DMS79 (cell line): ENCODE measurements at places on chromosomes 4 and X.

GRCh38 chr4:83318666-83319065, 16.0 kb downstream of the HPSE start:
- no peak for DNase-seq

DNA sequence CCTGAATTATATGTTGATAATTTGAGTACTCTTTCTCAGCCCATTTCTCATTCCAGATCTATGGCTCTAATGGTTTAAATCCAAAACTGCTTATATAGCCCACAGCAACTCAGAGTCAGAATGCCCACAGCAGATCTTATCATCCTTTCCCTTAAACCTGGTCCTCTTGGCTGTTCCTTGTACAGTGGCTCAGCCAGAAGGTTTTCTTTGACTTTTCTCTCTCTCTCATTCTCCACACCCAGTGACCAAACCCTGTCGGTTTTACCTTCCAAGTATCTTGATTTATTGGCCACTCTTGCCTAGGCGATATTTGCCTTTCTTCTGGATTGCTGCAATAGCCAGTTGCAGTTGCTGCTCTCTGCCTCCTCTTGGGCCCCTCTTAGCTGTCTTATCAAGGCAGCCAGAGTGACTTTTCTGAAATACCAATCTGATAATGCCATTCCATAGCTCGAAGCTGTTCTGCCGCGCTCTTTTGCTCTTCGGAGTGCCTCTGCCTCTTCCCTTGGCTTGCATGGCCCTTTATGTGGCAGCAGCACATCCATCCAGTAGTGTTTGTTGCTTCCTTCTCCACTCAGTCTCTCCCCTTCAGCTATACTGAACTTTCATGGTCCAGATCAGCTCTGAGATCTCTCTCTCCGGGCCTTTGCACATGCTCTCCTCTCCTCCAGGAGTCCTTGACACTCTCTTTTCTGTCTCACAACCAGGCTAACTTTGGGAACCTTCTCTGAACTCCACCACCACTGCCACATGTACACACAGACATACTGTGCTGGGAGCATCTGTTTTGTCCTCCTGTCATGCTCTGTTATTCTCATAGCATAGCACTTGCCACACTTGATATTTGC, 11.8 kb downstream of the GAB1 start:
- DNase-seq = no peak

GRCh38 chrX:134683351-134684005, 25.2 kb upstream of the PLAC1 start:
- DNase-seq = peak; percentile 6

GRCh38 chr4:25857403-25857802, 5.4 kb downstream of the SEL1L3 start:
- DNase-seq = no peak

DNA sequence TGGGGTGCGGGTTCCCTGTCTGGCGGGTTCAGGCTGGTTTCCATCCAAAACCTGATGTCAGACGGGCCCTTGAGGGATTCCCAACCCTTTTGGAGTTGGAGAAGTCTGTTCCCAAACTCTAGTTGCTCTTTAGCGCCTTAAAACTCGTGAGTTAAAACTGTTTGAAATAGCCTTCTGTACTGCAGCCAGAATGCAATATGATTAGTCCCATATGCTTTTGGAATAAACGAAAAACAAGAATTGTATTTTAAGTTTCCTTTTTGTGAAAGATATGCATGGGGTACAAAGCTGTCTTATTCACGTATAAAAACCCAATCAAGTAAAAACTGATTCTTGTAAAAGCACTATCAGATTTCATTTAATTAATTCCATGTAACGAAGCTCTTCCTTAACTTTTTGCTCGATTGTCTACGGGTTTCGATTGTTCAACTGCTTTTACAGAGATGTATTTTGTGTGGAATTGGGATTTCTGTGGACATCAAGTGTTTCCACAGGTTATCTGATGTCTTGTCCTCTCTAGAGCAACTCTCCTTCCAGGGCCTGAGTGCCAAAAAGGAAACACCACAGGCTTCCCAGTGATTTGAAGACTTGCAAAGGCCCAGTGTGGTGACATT, 49.5 kb downstream of the CLDN34 start:
- DNase-seq = no peak

DNA sequence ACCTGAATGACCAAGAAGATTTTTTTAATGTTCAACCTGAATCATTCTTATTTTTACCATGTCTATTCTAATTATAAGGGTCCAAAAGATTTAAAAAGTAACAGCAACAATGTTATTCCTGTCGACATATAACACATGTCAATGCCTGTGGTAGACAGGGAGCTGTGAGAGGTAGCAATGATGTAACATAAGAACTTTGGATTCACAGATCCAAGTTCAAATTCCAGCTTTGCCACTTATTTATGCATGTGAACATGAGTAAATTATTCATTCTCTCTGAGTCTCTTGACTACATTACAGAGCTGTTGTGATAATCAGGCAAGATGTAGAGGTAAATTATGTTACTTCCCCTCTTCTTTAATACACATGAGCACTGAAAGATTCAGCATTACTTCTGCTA, 54.5 kb downstream of the KLHL8 start:
- DNase-seq = no peak

DNA sequence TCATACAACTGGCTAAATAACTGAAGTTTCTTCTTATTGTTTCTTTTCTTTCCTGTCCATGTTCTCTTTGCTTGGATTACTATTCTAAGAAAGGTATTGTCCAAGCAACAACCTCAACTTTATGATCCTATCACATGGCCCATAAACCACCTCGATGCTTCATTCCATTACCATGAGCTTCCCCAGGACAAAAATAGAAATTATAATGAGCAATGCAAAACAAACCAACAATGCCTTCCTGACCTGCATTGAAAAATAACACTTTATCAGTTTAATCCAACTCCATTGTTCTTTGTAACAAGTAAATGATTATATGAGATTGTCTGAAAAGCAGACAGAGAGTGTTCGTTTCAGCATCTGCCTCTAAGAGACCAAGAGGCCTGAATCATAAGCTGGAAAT, 148.8 kb downstream of the HS6ST2 start:
- DNase-seq = no peak

GRCh38 chrX:153764786-153765137, 713 bp downstream of the PLXNB3 start:
- DNase-seq = no peak

GRCh38 chr4:77185686-77186085, 28.7 kb downstream of the CCNG2 start:
- no peak for DNase-seq

DNA sequence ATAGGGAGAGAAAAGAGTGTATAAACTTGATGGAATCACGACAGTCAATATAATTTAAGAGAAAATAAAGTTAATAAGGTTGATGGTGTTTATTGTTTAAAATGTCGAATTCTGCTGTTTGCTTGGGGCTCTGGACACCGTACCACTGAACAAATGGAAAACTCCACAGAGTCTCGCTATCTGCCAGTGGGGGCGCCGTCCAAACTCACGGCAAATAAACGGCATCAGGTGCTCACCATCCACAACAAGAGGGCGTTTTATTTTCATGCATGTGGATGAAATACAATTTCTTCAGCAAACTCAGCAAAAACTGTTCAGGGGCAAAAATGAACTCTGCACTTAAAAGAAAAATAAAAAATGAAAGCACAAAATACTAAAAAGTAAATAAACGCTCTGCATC, 46.6 kb upstream of the FAM47C start:
- no peak for DNase-seq

DNA sequence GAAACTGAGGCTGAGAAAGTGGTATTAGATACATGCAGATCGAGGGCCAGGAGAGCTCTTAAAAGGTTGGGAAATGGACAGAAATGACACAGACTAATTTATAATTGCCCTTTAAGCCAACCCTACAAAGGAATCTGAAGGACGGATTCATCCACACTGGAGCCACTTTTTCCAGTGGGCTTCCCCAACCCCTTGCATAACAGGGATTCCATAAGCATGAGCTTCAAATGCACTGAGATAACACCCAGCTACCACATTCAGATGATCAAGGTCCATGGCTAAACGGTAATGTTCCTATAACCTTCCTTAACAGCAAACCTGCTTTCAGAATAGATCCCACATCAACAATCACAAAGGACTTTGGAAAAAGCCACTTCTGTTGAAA, 34.2 kb downstream of the PLAC1 start:
- DNase-seq = no peak

GRCh38 chr4:42391981-42392380, 5.3 kb upstream of the SHISA3 start:
- DNase-seq = no peak

DNA sequence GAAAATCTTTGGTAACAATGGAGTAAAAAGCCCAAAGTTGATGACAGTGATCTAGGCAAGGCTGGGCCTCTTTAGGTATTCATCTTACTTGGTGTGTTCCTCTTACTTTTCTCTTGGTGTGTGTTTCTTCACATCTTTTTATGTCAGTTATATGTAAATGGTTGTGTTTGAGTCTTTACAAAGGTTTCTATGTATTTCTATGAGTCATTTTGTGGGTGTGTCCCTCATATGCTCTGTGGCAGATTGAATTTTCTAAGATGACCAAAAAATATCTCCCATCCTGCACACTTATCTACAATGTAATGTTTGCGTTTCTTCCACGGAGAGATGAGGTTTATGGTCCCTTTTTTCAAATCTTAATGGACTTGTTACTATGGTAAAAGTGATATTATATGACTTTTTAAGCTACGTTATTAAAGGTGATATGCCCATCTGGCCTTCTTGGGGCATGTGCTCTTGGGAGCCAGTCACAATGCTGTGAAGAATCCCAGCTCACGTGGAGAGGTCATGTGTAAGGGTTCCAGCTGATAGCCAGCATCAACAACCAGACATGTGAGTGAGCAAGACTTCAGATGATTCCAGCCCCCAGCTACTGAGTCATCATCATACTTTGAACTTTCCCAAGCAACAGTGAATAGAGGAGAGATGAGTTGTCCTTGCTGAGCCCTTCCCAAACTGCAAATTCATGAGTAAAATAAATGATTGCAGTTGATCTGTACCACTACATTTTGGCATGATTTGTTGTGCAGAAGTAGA, 126.9 kb downstream of the CBLL2 start:
- DNase-seq = no peak

DNA sequence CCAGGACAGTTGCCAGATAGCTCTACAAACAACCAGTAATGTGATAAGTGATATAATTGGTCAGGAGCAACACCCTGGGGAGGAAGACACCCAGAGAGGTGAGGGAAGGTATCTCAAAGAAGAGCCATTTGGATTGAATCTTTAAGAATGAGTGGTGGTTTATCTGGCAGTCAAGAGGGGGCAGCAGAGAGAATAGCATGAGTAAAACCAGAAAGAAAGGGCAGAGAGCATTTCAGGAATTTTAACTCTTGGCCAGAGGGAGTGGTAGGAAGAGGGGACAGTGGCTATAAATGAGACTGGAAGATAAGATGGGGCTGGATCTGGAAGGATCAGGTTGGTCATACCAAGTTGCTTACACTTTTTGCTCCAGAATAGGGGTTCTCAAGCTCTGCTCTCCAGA, 5.9 kb upstream of the SEPTIN6 start:
- no peak for DNase-seq

DNA sequence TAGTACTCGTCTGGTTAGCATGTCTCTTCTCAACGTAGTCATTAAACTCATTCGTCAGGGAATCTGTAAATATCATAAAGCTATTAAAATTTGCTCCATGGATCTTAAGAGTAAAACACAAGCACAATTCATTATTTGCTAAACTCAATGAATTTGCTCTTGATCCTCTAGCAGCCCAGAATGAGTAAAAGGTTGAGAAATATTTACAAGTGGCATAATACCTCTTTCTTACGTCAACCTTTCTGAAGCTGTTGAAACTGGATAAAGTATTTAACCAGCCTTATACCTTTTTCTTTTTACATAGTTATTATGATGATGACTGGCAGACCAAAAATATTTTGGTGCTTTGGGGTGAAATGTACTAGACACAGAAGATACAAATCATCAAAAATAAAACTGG, 66.9 kb downstream of the LUZP4 start:
- no peak for DNase-seq

- DNase-seq = no peak
These were observed 23.9 kb upstream of the ANOS1 start for GRCh38 chrX:8755813-8756212.

DNA sequence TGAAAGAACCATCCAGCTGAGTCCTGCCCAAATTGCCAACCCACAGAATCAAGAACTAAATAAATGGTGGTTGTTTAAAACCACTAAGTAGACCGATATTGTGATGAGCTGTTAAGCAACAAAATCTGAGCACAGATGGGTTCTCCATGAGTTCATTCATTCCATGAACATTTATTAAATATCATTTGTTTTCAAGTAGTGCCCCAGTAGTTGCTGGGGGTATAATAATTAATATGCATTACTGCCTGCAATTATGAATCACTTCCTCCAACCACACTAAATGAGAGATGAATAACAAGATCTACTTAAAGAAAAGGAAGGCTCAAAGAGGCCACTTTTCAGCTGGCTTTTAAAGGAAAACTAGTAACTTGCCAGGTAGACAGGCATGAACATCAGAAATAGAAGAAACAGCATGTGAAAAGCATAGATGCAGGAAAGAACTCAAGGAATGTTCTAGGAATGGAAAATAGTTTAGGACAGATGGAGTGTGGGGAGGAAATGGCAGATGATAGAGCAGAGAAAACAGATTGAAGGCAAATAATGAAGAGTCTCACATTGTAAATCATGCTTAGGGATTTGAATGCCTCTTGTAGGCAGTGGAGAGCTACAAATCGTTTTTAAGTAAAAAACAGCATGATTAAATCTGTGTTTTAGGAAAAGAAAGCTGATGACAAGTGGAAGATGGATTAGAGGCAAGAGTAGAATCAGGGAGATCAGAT, 641.7 kb upstream of the DIPK2B start:
- no peak for DNase-seq

GRCh38 chrX:45434231-45434630, 233.6 kb upstream of the DIPK2B start:
- no peak for DNase-seq

- no peak for DNase-seq
These were observed 2143.2 kb upstream of the TENM3 start for GRCh38 chr4:180099957-180100356.
